Right hindlimb (tissue), 1 donor: ENCODE measurements at places on chromosomes 7 and 10.

- no peak for DNase-seq
Measured at GRCh38 chr7:7761974-7762779, 43.8 kb upstream of the RPA3 start.

- no peak for DNase-seq
Measured at GRCh38 chr7:155298288-155298833, 683 bp downstream of the INSIG1 start.

- no peak for DNase-seq
Measured at GRCh38 chr7:84614821-84615501, 420.4 kb upstream of the SEMA3A start.

GRCh38 chr7:48171202-48171601 lies at the start of gene ABCA13:
TSS of gene ABCA13 (plus strand) at chr7:48171458. CDS start at chr7:48171484, 26 bp downstream.
- no peak for DNase-seq

GRCh38 chr7:131021902-131022301 lies 287.9 kb upstream of the KLF14 start:
- no peak for DNase-seq
